Diencephalon (tissue), 1 donor: ENCODE measurements at places on chromosomes 11 and 22. TPM values are rescaled to one million over a fixed set of nuclear protein-coding genes. Genes with fewer than 3 reads are reported as not detected.

The APOBEC3H gene
- not detected for total RNA-seq

The HEPN1 gene
- total RNA-seq, result not detected

The NPAS4 gene
- total RNA-seq, result 1.6 TPM

The PLA2G6 gene
- total RNA-seq, result 16.8 TPM

The CDC42BPG gene
- total RNA-seq, result 2.1 TPM

The MS4A15 gene
- not detected for total RNA-seq

The VEGFB gene
- total RNA-seq, result 50.7 TPM

The RBX1 gene
- 73.8 TPM for total RNA-seq

The WEE1 gene
- 18.2 TPM for total RNA-seq

The C11orf21 gene
- 0.23 TPM for total RNA-seq

The HTR3B gene
- 0.23 TPM for total RNA-seq

The SCGB2A2 gene
- total RNA-seq, result not detected

The NXPE1 gene
- not detected for total RNA-seq

The P2RY2 gene
- not detected for total RNA-seq

The PDXP gene
- 56.1 TPM for total RNA-seq

The PHOX2A gene
- total RNA-seq, result not detected

The OR52N4 gene
- not detected for total RNA-seq

The TBX1 gene
- total RNA-seq, result not detected

The MIEF1 gene
- total RNA-seq, result 29.8 TPM

The ARHGAP32 gene
- 79.6 TPM for total RNA-seq

The ARHGAP42 gene
- 15.2 TPM for total RNA-seq

The PRAME gene
- total RNA-seq, result not detected
